ENCODE measurements at places on chromosomes 16 and 17.

GRCh38 chr16:68756239-68756915 is 19.3 kb downstream of the CDH1 start:
- no peak for DNase-seq

DNA sequence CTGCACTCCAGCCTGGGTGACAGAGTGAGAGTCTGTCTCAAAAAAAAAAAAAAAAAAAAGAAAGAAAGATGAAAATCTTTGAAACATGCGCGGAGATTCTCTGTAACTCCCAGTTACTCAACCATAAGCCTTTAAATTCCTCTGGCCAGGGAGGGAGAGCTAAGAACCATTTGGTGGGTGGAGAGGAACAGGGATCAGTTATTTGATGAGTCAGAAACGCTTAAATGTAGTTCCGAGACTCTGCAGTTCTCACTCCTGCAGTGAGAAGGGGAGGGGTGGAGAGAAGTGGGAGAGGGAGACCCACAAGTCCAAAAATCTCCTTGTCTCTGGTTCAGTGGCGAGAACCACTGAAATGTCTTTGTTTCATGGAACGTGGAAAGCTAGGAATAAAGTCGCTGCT is 266.7 kb downstream of the SOX9 start:
- DNase-seq, result no peak

DNA sequence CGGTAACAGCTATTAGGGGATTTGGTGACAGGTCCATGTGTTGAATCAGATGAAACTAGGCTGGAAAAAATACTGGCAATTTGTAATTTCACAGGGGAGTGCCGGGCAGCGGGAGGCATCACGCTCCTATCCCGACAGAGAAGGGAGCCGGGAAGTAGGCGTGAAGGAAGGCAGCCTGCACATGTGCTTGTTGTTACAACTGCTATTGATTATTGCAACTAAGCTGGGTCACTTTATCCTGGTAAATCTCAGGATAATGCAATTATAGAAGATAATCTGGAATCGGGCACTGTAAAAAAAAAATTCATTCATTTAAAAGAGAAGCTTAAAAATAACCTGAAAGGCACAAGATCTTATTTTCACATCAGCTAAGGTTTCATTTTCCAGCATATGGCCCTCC is 180.6 kb downstream of the FOXL1 start:
- no peak for DNase-seq

DNA sequence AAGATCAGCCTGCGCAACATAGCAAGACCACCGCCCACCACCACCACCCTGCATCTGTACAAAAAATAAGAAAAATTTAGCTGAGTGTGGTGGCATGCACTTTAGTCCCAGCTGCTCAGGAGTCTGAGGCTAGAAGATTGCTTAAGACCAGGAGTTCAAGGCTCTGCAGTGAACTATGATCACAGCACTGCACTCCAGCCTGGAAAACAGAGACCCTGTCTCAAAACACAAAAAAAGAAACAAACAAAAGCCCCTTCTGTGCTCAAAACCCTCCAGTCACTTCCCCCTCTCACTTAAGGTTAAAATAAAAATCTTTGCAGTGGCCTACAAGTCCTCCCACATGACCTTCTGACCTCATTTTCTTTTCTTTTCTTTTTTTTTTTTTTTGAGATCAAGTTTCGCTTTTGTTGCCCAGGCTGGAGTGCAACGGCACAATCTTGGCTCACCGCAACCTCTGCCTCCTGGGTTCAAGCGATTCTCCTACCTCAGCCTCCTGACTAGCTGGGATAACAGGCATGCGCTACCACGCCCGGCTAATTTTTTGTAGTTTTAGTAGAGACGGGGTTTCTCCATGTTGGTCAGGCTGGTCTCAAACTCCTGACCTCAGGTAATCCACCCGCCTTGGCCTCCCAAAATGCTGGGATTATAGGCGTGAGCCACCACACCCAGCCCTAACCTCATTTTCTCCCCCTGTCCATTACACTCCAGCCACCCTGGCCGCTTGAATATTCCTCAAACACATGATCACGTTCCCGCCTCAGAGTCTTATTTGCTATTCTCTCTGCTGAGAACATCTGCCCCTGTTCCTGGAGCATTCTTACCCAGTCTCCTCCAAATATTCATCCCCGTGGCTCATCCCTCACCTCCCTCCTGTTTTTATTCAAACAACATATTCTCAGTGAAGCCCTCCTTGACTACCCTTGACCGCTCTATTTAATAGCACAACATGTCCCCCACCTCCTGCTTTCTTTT is 126.6 kb upstream of the MED13 start:
- DNase-seq, result no peak

- DNase-seq, result no peak
Observed at GRCh38 chr17:30808785-30809286, 15.7 kb downstream of the CRLF3 start.

DNA sequence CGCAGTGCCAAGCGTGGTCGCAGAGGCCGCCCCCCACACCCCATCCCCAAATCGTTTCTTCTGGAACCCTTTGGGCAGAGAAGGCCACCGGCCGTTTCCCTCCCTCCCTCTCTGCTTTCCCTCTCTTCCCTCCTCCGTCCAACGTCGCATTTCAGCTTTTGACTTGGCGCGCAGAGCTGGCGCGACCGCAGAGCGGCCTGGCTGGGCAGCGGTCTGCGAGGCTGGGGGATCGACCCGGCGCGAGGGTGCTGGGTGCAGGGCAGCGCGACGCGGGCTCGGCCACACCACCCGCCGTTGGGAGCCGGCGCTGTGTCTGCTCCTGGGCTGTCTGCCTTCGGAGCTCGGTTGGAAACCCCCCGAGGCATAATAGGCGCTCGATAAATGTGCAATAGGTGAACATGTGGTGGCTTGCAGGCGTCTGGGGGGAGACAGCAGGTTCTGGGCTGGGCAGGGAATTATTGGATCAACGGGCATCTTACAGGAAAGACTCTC is 2.8 kb upstream of the NTN3 start:
- DNase-seq, result peak; percentile 54

DNA sequence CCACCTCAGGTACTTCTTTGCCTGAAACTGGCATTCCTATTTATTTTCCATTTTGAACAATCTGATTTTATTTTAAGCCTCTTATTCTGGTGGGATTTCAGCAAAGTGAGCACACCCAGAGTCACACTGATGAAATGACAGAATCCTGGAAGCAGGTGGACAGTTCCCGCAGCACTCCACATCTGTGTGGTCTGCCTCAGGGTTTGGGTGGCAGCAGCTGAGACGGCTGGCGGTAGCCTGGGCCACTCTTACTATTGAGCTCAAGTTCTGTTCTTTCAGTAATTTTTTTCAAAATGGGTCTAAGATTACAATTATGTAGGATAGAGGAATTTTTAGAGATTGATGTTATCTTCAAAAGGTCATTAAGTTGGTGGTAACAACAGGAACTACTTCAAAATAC is 32.5 kb upstream of the ENDOV start:
- no peak for DNase-seq

DNA sequence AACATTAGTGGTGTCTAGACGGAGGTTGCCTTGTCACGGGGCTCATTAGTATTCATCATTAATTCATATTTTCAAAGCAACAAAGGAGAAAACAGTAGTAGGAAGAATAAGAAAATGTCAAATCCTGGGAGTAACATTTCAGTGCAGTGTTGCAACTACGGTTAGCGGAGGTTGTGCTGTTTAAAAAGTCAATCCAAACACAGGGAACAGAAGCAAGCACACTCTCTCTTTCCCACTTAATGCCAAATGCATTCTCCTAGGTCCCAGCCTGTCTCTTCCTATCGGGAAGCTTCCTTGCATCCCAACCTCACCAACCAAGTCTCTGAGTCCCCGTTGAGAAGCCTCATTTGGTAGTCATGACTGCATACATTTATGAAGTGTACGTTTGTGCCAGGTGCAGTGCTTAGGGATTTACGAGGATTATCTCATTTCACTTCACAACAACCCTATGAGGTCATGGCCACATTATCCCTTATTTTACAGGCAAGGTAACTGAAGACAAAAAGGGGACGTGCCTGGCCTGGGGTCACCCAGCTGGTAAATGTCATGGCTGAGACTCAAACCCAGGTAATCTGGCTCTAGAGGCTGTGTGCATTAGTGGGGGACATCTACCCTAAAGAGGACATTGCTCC is 283.6 kb upstream of the SALL1 start:
- no peak for DNase-seq

DNA sequence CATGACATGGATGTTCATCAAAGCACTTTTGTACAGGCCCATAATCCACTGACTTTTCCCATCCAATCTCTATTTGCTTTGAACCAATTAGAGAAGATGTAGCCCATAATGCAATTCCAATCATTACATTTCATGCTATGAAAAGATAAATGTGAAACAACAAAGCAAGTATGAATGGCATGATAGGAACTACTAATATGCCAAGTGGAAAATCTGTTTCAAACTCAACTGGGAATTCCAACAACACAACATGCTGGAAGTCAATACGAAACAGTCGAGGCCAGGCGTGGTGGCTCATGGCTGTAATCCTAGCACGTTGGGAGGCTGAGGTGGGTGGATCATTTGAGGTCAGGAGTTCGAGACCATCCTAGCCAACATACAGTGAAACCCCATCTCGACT is 39.6 kb upstream of the TMEM97 start:
- no peak for DNase-seq

DNA sequence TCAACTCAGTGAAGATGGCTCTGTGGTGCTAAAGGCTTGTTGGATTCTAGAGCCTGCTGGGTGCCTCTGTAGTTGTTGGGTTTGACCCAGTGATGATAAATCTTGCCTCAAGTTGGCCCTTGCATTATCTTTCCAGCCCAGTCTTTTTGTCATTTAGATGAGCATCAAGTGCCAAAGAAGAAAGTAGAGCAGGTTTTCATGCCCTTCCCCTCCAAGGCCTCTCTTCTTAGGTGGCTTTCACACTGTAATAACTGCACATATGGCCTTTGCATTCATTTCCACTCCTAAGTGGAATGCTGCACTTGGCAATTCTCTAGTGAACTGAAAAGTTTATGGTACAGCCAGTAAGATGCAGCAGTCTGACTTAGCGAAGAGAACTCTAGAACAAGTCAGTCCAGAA is 165.1 kb downstream of the PHKB start:
- DNase-seq, result no peak

- peak; percentile 58 for DNase-seq
Observed at GRCh38 chr17:75557075-75557851, 30.3 kb upstream of the MYO15B start.

DNA sequence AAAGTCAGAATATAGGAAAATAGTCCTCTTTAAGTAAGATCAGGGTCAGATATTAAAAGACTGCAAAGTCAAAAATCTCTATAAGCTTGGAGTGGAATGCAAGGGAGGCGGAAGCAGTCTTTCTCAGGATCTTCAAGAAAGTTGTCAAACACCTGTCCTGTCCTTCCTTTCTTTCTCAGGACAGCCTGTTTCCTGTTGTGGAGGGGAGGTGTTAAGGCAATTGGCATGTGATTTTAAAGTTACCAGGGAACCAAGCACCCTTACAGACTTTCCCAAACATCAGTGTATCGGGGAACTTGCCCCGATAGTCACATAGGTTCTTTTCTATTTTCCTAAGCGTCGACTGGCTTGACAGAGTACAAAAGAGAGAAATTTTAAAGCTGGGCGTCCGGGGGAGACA is 2.1 kb downstream of the ATP5PD start:
- no peak for DNase-seq

DNA sequence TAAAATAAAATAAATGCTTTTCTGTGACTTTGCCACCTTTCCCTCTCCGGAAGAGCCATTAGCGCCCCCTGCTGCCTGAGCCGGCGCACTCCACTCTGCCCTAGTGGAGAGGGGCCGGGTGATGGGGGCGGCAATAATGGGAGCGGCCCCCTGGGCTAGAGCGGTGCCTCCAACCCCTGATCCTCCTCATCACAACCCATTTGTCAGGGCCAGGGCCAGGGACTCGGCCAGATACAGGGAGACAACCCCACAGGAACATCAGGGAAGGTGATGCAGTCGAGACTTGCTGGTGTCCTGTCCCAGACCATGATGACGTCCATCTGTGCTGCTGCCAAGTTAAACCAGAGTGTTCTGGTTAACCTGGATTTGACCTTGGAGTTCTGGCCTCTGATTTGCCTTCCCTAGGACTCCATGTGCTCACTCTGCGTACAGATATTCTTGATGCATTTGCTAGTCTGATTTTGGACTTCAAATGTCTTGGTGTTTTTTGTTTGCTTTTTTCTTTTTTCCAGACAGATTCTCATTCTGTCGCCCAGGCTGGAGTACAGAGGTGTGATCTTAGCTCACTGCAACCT is 46.1 kb upstream of the BPTF start:
- DNase-seq, result peak; percentile 90

GRCh38 chr17:9878786-9879525 is 26.1 kb downstream of the RCVRN start:
- no peak for DNase-seq

- no peak for DNase-seq
Observed at GRCh38 chr16:11624636-11625607, 38.2 kb upstream of the LITAF start.

DNA sequence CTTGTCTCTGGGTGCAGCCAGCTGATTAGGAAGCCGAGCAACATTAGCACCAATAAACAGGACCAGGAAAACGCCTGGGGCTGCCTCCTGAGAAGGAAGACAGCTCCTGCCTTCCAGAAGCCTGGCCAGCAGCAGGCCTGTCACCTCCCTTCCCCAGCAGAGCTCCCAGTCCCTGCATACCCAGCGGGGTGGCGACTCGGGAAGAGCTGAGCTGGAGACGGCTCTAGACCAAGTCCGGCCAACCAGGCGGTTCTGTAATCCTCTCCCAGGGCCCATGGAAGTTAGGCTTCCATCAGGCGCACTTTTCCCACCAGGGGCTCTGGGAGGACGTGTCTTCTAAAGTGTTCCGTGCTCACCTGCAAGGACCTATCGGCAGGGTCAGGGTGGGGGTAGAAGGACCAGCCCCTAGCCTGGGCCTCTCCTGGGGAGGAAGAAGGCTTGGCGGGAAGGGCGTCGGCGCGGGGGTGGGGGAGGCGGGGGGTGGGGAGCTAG is 12.0 kb upstream of the CLUH start:
- no peak for DNase-seq

DNA sequence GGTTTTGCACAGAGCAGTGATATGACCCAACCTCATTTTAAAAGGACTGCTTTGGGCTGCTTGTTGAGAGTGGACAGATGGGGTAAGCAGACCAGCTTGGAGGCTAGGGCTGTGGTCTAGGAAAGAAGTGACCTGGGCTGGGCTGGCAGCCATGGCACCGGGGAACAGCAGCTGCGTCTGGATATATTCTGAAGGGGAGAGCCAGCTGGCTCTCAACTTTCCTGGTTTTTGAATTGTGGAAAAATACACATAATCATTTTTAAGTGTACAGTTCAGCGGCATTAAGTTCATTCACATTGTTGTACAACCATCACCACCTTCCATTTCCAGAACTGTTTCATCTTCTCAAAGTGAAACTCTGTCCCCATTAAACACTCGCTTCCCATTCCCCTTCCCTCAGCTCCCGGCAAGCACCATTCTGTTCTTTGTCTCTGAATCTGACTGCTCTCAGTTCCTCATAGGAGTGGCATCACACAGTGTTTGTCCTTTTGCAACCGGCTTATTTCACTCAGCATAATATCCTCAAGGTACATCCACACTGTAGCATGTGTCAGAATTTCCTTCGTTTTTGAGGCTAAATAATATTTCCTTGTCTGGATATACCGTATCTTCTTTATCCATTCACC is 113.2 kb downstream of the SPECC1 start:
- DNase-seq, result no peak

GRCh38 chr17:57240648-57241047 is 15.7 kb upstream of the MSI2 start:
- no peak for DNase-seq

Measured in cardiac muscle cell (in vitro differentiated cells and primary cell).